Ammon's horn (tissue), 1 donor: ENCODE measurements at places on chromosomes 4 and X.
A peak's percentile ranks its signal among the peaks of the same experiment; 100 is the strongest.

DNA sequence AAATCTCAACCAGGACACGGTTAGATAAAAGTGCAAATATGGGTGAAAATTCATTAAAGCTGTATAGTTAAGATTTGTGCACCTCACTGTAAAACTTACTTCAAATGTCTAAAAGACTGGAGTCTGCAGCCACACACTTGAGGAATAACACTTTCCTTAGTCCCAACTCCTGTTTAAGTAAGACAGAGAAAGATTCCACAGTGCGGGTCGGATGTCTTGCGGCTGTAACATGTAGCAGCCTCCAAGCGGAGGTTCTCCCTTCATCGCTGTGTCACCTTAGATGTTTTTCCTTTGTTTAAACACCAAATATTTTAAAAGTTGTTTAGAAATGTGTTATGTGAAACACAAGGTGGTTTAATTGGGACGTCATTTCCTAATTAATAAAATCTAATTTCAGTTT lies 905 bp upstream of the MAEA start:
- no peak for DNase-seq

- no peak for DNase-seq
These were observed 772 bp upstream of the PABPC4L start for GRCh38 chr4:134202166-134202956.

DNA sequence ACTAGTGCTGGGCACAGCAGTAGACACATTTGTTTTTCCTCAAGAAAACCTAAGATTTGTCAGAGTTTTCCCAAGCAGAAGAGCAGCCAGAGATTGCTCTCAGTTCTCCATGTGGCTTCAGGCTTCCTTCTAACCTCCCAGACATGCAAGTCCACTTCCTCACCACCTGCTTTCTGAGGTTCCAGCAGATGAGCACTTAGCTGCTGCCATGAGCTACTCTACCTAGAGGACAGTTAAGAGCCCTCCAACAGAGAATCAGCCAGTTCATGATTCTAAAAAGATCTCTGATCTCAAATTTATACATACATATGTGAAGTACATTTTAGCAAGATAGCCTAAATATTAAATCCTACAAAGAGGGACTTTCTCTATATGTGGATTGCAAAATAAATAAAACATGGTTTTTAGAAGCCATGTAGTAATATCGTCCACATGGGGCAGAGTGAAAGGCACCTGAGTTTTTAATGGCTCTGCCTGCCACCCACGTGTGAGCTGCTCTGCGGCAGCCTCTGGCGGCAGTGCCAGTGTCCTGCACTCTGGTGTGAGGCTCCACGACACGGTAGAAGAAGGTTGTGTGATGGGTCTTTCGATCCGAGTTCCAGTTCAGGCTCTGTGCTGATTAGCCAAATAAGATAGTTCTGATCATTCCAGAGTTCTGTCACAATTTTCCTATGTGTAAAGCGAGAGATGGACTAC lies 10.3 kb downstream of the CYP4V2 start:
- DNase-seq = no peak

- DNase-seq = peak; percentile 22
These were observed 96.5 kb downstream of the SLC2A9 start for GRCh38 chr4:9924750-9925149.

GRCh38 chr4:142574306-142574705 lies 271.8 kb downstream of the INPP4B start:
- DNase-seq = no peak

DNA sequence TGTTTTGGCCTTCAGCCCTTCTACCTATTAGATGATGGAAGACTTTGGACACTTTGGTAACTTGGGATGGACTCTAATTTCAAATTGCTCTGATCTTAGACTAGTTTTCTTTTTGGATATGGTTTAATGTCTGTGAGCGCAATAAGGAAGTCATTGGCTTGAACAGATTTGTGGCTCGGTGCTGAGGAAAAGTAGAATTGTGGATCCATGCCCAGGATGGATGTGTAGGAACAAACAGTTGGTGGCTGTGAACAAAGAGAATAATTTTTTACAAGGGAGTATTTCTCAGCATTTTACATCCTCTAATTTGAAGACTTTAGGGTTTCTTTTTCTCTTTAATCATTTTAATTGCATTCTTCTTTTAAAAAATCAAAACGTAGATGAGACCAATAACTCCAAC lies 327.1 kb downstream of the GLUD2 start:
- DNase-seq = peak; percentile 6

DNA sequence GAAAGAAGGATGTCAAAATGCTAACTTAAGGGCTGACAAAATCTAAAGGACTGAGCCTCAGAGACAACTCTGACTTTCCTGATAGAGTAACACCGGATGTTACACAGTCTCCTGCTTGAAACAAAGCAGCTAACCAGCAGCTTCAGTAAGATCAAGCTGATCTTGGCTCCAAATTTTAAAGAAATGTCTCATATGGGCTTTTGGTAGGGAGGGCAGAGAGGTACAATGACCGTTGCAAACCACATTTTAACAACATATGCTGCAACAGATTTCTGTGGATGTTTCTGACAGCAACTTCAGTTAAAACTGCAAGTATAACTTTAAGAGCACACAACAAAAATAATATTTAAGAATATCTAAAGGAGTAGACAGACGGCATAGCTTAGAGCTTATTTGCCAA lies 9.1 kb downstream of the RPGR start:
- no peak for DNase-seq

- DNase-seq = no peak
These were observed 458.4 kb upstream of the NDST3 start for GRCh38 chr4:117575850-117576249.

DNA sequence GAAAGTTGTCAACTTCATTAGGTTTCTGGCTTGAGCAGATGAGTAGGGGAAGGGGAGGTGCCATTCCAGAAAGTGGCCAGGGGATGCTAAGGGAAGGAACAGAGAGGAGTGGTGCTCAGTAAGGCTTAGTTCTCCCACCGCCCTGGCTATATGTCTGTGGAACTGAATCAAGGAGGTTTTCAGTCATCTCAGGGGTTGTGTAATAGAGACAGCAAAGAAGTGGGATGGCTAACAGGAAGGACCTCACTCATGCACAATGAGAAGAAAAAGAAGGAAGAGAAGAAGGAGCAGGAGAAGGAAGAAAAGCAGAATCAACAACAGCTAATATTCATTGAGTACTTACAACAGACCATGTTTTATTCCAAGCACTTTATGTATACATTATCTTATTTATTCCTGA lies 368.7 kb downstream of the MID1IP1 start:
- DNase-seq = no peak

- peak; percentile 44 for DNase-seq
These were observed 116.3 kb upstream of the NALF2 start for GRCh38 chrX:69387567-69388487.
